ENCODE measurements at places on chromosomes 5 and 9. TPM values are rescaled to one million over a fixed set of nuclear protein-coding genes. Genes with fewer than 3 reads are reported as not detected.

Gene PCDHGC4
- total RNA-seq = 1.8 TPM

DNA sequence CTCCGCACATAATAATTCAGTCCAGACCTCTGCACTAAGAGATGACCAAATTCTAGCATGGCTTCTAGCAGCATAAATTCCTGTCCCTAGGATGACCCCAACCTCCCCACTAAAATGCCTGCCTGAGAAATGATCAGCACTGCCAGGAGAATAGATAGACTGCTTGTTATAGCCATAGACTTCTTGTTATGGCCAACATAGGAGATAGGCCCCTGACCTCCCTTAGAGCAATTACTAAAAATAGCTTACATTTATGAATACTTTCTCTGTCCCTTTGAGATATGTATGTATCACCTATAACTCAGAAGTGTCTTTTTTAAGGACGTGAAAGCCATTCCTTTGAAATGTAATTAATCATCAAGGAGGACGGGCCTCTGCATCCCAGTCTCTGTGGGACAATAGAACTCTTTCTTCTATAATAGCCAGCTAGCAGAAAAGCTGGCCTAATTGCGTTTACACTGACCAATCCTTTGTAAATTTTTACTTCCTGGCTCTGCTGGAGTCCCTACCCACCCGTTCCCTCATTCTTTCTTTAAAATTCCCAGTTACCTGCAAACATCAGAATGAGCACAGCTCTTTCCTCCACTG is 1002.7 kb downstream of the CDH18 start:
- no peak for DNase-seq

GRCh38 chr5:14108170-14108996 is 34.8 kb upstream of the TRIO start:
- DNase-seq = peak; percentile 73

Gene IL3
- not detected for total RNA-seq

Gene SH2D3C
- 12.4 TPM for total RNA-seq

- DNase-seq = no peak
Measured at GRCh38 chr5:92864591-92864990, 716.4 kb downstream of the NR2F1-AS1 start.
